Cardiac ventricle fibroblast (primary cell): ENCODE measurements at places on chromosomes 1 and 21. TPM values are rescaled to one million over a fixed set of nuclear protein-coding genes. Genes with fewer than 3 reads are reported as not detected.

Gene SMIM12
- 25.4 and 40.6 TPM in 2 replicates for total RNA-seq

Gene C1orf53
- 5.1 and 15.4 TPM in 2 replicates for total RNA-seq

Gene TMEM81
- total RNA-seq: 0.50 and 0.88 TPM in 2 replicates

Gene DHX9
- 58.9 and 61.4 TPM in 2 replicates for total RNA-seq

Gene SLC45A1
- 4.8 and 10.3 TPM in 2 replicates for total RNA-seq

Gene RGS21
- total RNA-seq: not detected in 2 replicates

Gene SH2D1B
- total RNA-seq: not detected in 2 replicates

Gene BLACAT1
- 0.29 and 0.37 TPM in 2 replicates for total RNA-seq

Gene HOOK1
- total RNA-seq: under 0.01 TPM in 1 of 2 replicates, not detected in the other

Gene NRAS
- total RNA-seq: 18.0 and 22.9 TPM in 2 replicates

Gene ICOSLG
- total RNA-seq: 0.87 and 0.93 TPM in 2 replicates

Gene GBP2
- 28.8 and 30.5 TPM in 2 replicates for total RNA-seq

Gene ATXN7L2
- total RNA-seq: 2.2 and 3.7 TPM in 2 replicates

Gene CD160
- not detected in 2 replicates for total RNA-seq

Gene SYT11
- total RNA-seq: 5.1 and 5.7 TPM in 2 replicates

Gene DENND2D
- total RNA-seq: 5.0 and 6.5 TPM in 2 replicates

Gene SNX7
- 18.4 and 20.4 TPM in 2 replicates for total RNA-seq

Gene GLMP
- total RNA-seq: 87.1 and 87.4 TPM in 2 replicates

Gene OR6N1
- total RNA-seq: not detected in 2 replicates

Gene MROH9
- total RNA-seq: not detected in 2 replicates

Gene ANGEL2
- 32.4 and 35.3 TPM in 2 replicates for total RNA-seq

Gene LCE1C
- total RNA-seq: not detected in 2 replicates

Gene KIAA0040
- 0.78 and 3.1 TPM in 2 replicates for total RNA-seq

Gene XKR8
- total RNA-seq: 5.5 and 6.2 TPM in 2 replicates

Gene ZYG11B
- 22.2 and 28.5 TPM in 2 replicates for total RNA-seq

Gene ERMAP
- total RNA-seq: 6.3 and 7.5 TPM in 2 replicates

Gene CD1B
- not detected in 2 replicates for total RNA-seq

Gene C1orf56
- total RNA-seq: 3.4 and 4.8 TPM in 2 replicates

Gene PDZK1IP1
- total RNA-seq: not detected in 2 replicates

Gene SLC6A9
- 4.4 and 6.3 TPM in 2 replicates for total RNA-seq
